Dermis blood vessel endothelial cell (primary cell): ENCODE measurements at places on chromosomes 6 and 20.

GRCh38 chr6:88490908-88491264 is 324.7 kb upstream of the CNR1 start:
- peak; percentile 91 for DNase-seq

DNA sequence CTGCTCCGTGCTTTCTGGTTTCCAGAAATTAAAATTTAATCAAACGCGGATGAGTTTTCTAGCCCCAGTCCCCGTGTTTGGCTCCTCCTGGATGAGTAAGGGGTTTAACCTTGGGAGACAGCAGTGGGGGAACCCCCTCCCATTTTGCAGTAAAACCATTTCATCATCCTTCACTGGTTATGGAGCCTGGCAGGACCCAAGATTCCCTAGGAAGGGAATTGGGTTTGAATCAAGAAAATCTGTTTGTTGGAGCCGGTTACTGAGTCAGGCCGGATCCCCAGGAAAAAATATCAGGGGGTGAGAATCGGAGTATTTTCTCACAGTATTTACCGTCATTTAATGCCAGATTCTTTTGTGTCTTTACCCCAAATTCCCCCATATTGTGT is 754 bp downstream of the YWHAB start:
- DNase-seq = peak; percentile 25

- DNase-seq = peak; percentile 60
Observed at GRCh38 chr6:141024526-141024925, 1108.2 kb upstream of the GJE1 start.

DNA sequence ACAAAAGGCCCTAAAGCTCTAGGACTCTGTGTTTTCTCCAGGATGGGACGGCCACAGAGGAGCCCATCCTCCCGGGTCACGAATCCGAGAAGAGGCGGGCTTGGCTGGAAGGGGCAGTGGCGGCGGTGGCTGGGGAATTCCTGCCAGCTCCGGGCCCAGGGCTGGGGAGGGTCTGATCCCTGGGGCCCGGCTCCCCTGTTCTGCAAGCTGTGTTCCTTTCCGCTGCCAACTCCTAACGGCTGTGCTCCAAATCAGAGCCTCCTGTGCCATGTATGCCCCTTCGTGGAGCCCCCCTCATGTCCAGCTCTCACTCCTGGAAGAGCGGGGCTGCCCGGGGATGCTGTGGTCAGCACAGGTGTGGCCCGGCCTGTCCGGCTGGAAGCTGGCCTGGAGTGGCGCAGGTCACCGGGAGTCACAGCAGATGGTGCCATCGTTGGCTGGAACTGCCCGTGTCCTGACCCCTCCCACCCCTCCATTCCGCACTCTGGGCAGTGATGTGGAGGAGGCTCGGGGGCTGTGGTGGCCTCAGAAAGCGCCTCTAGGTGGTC is 88.2 kb upstream of the MPC1 start:
- DNase-seq = no peak
